Hepatic stellate cell (primary cell): ENCODE measurements at places on chromosomes 1 and 21.

DNA sequence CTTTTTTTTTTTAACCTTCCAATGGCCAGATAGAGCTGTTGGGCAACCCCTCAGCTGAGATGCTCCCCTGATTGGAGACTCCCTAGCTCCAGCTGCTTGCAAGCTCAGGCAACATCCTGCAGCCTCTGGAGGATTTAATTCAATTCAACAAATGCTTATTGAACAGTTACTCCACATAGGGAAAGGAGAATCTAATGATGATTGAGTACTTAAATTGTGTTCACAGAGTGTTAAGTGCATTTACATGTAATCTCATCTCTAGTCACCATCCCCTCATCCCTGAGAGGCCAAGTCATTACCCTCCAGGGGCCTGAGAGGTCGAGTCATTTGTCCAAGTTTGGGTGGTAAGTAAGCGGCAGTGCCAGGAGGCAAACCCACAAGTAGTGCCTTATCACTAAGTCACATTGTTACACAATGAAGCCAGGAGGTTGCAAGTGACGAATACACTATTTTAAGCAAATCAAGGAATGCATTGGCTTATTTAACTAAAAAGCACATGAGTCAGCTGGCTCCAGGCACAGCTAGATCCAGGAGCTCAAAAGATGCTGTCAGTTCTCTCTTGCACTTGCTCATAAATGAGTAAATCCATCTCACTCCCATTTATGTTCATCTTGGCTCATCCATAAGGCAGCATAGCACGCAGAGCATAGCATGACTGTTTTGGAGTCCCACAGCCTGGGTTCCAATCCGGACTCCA is 64.3 kb downstream of the OPTC start:
- peak; percentile 76 for DNase-seq

DNA sequence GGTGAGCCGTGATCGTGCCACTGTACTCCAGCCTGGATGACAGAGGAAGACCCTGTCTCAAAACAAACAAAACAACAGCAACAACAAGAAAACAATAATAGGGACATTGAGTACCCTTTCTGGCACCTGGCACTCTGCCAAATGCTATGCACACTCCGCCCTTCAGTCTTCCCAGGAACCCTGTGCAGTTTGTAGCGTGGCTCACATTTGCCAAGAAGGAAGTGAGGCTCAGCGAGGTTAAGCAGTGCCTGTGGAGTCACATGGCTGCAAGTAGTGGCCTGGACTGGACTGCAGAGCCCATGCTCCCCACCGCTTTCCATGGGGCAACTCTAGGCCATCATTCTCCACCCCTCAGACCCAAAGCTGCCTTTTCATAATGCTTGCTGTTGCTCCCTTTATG is 5.3 kb upstream of the EVA1B start:
- DNase-seq = no peak

DNA sequence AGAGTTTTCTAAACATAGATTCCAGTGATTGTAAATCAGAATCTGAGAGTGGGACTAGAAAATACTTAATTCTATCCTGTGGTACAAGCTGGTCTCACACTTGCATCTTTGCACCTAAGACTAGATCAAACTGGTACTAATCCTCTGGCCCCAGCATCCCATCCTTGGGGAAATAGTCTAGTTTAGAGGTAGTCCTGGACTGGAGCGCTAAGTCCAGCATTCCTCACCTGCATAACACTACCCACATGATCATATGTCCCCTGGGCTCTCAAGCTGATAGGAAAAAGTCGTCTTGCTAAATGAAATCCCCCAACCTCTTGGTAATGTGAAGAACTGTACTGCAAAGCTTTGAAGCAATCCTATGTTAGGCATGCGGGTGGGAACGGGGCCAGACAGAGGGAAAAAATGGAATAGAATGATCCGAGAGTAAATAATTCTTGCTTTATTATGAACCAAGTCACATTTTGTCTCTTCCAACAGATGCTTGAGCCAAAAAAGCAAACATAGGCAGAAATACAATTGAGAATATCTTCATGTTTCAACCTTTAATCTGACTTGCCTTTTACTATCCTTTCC is 4.8 kb downstream of the COX20 start:
- no peak for DNase-seq

DNA sequence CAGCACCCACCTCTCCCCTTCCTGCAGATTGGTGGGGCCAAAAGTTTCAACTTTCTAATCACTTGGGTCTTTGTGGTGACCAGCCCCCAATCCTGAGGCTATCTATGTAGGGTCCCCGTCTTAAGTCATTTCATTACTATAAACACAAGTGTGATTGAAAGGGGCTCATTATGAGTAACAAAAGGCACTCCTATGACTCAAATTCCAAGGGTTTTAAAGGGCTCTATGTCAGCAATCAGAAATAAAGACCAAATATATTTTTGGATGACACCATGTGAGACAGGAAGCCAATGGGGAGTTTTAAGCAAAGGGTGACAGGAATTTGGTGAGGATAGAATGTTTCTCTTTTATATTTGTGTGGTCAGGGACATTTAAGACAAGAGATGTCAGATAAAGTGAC is 6.2 kb downstream of the ERO1B start:
- no peak for DNase-seq

DNA sequence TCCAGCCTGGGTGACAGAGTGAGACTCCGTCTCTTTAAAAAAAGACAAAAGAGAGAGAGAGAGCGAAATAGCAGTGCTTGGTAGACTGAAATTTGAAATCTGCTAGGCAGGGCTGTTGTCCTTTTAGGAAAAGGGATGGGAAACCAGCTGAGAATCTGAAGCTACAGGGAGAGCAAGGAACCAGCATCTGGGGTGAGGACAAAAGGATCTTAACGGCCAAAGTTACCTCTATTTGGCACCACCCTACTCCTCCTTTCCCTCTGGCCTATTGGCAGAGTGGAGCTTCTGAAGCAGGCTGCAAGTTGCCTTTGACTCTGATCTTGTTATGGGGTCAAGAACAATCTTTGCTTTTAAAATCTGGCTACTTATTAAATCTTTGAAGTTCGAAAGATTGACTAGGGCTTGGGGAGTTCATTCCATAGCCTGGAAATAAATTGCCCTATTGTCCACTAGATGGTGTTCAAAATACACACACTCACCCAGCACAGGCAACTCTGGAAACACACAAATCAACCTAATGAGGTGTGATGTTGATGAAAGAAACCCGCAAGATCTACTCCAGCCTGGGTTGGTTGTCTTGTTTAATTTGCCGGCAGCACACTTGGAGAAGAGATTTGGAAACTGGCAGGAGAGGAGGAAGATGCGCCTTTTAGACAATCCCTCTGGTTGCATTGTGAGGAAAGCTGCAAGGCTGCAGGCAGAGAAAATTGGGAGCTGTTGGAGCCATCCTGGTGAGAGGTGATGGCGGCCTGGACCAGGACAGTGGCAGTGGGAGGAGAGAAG is 16.5 kb upstream of the PARP1 start:
- DNase-seq = no peak

GRCh38 chr1:20343149-20343937 is 52.7 kb downstream of the VWA5B1 start:
- no peak for DNase-seq

DNA sequence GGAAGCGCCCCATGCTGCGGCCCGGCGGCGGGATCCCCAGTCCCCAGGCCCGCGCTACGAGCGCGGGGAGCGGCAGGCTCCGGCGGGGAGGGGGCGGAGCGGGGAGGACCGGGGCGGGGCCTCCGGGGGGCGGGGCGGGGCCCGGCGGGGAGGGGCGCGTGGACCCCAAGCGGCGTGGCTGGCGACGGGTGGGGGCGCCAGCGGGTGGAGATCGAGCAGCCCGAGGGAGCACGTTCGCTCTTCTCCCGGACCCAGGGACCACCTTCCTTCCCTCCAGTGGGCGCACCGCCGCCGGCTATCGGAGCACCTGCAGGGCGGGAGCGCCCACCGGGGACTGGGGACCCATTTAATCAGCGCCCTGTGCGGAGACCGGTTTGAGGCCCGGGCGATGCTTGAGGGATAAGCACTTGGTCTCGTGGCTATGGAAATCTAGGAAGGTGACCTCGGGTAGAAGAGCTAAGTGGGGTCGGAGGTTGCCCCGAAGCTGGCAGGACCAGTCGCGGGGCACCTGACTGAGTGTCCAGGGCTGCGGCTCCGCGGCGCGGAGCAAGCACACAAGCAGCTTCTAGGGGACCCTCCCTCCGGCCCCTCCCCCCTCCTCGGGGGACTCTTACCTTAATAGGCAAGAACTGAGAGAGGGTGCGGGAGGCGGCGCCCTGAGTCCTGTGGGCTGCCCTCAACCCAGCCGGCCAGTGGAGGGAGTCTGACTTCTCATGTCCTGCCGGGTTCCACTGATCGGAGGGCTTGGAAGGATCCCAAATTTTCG is at the start of gene TSPAN2:
TSS of gene TSPAN2 (minus strand) at position 84 of the 766 bp plus-strand sequence. CDS start at position 13, 71 bp downstream.
- DNase-seq = peak; percentile 24

- DNase-seq = no peak
These were observed 45.8 kb upstream of the HMGB4 start for GRCh38 chr1:33818071-33818470.

DNA sequence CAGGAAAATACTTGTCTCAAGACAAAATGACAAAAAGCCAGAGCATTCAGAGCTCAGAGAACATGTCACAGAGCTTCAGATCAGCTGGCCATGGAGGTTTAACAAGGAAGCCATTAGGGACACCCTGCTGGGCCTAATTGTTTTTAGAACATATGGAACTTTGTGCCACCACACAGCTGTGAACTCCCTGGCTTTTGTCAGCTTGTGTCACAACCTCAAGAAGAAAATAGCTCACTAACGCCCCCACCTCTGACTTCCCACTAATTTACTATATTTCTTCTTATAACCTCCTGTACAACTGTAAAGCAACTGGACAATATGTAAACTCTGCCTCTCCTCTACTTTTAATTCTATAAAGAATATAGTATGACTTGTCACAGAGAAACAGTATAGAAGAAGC is 21.0 kb upstream of the TDRD10 start:
- DNase-seq = no peak

DNA sequence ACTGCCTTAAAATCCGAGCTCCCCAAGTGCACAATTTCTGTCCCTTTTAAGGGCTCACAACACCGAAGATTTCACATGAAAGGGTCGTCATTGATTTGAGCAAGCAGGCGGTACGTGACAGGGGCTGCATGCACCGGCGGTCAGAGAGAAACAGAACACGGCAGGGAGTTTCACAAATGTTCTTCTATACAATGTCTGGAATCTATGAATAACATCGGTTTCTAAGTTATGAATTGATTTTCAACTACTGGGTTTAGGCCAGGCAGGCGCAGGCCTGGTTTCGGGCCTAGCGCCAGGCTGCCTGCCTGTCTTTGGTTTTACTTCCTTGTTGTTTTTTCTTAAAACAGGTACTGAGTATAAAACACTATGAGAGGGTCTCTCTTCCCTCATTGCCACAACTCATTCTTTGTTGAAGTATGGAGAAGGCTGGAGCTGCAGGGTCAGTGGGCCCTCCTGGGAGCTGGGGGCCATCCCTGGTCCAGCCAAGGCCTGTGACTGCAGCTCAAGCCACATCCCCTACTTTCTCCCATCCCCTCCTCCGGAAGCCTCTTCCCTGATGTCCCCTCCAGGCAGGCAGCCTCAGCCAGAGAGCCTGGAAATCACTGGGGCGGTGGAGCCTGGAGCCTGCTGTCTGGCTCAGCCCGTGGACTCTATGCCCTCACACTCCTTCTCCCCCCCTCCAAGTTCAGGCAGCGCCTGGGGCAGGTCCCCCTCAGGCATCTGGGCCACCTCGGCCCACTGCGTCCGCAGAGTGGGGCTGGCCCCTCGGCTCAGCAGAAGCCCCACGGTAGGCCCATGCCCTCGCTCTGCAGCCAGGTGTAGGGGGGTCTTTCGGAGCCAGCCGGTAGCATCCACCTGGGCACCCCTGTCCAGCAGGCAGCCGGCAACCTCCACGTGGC is 2.4 kb downstream of the ANKRD65 start:
- no peak for DNase-seq

- DNase-seq = peak; percentile 54
These were observed 20.4 kb upstream of the GNG12 start for GRCh38 chr1:67853704-67854103.

DNA sequence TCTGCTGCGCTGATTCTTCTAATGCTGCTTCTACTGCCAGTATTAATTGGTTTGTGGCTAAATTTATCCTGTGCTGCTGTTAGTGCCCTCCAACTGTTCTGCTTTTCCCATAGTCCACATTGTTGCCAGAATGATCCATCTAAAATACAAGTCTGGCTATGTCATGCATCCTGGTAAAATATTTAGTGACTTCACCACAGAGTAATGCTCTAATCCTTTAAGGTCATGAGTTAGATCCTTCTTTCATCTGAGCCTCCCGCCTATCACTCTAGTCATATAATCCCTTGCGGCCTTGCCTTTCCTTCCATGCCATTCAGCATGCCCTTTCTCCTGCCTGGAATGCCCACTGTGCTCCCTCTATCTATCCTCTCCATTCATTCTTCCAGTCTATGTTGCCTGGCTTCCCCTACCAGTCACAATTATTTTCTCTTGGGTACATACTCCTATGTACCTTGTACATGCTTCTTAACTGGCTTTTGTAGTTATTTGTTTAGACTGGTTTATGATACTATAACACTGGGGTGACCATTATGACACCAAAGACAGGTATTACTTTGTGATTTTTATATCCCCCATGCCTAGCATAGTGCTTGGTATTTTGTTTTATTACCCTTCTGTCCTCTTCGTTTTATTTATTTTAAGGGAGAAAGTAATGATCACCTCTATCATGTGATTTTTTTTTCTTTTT is 144.0 kb downstream of the MAGI3 start:
- peak; percentile 17 for DNase-seq

DNA sequence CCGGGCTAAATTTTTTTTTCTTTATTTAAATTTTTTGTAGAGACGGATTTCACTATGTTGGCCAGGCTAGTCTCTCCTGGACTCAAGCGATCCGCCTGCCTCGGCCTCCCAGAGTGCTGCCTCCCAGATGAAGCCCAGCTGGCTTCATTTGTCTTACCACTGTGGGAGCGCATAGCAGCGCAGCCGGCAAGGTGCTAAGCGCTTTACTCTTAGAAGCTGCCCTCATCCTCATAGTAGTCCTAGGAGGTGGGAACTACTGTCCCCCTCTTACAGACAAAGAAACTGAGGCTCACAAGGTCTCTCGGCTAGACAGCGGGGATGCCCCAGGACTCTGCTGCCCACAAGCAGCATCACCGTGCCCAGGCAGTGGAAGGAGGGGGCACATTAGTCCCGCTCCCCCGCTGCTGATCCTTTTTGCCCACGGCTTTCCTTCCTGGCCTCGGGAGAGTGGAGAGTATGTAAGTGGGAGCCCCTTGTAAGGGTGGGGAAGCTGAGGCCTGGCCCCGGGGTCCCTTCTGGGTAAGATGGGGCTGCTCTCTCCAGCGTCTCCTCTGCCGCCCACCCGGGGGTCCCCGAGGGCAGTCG is 726 bp downstream of the TMEM54 start:
- DNase-seq = no peak

- DNase-seq = no peak
These were observed 28.3 kb downstream of the NUP133 start for GRCh38 chr1:229479660-229480399.

DNA sequence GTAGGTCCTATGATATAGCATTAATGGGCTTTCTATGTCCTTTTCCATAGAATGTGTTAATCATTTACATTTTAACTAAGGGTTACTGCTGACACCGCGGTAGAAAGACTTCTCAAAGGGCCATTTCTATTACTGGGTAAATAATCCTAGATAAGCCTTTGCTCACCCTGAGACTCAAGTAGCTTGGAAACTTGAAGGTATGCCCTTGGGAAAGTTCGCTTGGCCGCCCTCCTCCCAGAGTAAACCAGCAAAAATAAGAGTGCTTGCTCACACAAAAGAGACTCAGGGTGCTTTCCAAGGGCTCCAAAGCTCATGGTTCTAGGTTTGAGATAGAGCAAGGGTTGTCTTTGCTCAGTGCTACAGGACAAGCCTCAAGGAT is 85.8 kb upstream of the TMPRSS2 start:
- DNase-seq = no peak
